Tongue (tissue), 3 donors: ENCODE measurements at places on chromosomes 3 and 15.

DNA sequence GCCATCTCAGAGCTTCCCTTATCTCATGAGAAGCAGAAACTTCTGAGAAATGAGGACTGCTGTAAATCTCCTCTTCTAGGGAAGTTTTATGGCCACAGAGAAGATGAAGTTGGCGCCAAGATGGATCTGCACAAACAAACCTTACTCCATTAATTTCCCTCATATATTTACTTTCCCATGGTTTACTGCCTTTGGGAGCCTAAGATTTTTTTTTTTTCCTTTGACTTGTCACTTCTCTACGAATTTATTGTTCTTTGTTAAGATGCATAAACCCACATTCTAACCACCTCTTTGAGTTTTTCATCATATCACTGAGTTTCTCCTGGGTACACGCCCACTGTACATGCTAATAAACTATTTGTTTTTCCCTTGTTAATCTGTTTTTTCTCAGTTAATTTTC lies 21.5 kb upstream of the NPTN start:
- DNase-seq, result no peak

- no peak for DNase-seq
Observed at GRCh38 chr3:193831495-193832455, 238.8 kb downstream of the OPA1 start.

DNA sequence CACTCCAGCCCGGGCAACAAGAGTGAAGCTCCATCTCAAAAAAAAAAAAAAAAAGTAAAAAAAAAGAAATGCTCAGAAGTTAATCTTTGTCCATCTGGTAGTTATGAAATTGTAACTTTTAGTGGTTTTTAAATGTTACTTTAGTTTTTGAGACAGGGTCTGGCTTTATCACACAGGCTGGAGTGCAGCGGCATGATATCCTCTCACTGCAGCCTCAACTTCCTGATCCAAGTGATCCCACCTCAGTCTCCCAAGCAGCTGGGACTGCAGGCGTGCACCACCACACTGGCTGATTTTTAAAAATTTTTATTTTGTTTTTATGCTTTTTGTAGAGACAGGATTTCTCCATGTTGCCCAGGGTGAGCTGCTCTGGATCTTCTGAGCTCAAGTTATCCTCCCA lies 1.3 kb downstream of the RNU5B-1 start:
- no peak for DNase-seq

DNA sequence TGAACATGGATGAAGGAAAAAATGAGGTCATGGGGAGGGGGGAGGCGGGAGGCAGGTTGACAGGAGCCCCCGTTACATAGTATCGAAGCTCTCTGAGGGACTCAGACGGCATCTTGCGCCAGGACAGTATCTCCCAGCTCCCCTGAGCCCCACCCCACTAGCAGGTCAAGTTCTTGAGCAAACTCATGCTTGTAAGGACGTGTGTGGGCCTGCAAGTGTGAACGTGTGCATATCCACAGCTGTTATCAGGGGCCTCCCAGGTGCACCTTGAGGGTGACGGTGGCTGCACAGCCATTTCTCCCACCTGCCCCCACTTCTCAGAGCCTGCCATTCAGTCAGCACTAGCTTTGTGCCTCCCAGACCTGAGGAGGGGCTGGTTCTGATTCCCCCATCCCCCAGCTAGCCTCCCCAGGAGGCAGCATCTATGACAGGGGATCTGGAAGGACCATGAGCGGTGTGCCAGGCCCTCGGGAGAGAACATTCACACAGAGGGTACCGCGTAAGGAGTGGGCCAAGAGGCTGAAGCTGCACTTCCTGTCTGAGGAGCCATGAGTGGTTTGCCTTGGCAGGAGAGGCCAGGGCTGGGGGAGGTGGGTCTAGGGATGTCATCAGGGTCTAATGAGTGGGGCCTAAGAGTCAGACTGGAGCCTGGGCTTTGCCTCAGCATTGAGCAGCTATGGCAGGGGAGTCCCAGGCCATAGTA lies 2.9 kb downstream of the SEMA3F start:
- peak; percentile 55 for DNase-seq

GRCh38 chr15:90645873-90646575 lies 71.1 kb upstream of the BLM start:
- no peak for DNase-seq

DNA sequence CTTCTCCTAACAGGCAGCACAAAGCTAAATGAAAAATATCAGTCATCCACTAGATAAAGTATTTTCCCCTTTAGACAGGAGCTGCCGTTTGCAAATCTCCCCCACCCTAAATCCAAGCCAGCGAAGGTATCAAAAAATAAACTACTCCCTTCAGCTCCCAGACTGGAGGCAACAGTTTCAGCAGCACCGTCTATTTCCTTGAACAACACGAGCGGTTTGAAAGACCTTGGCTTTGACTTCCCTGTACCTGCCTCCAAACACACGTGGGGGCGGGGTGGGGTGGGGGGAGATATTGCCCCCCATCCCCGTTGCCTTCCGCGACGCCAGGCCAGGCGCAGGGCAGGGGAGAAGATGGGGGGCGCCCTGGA lies 832 bp upstream of the CACNA1D start:
- DNase-seq, result no peak

DNA sequence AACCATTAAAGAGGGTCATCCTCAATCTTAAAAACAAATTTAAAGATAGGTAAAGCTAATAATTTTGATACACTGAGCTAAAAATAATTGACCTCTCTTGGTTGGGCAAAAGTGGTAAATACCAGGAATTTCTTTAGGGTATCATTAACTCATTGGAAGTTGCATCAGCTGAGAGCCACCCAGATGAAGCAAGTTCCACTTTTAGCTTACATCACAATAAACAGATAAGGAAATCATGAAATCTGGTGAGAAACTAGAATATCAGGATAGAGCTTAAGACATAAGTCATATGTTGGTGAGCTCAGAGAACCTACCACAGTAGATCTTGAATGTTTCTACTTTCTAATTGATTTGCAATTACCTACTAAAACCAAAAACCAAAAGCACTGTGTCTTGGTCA lies 97.4 kb upstream of the SLC2A2 start:
- no peak for DNase-seq

DNA sequence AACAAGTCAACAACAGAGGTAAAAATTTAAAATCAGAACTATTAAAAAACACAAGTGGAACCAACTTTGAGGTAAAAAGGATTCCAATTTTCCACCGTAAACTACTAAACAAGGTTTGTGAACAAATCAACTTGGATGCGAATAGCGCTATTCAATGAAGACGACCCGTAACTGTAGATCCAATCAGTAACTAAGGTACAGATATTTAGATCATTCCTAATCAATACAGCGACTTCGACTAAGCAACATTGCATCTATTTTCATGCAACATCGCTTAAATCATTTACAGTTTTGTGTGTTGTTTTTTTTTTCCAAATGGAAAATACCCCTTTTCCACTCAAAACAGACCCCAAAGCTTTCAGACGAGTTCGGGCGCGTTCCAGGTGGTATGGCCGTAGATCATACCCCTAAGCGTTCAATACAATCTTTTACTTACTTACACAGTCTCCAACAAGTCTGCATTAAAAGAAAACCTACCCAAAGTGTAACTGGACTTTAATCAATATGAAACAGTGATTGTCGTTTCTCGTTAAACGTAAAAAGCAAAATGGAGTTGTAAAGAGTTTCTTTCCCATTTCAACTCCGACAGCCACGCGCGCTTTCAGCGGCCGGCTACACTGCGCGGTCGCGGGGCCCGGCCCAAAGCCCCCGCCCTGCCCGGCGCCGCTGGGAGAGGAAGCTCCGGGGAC lies 786 bp downstream of the RHOA start:
- peak; percentile 58 for DNase-seq

GRCh38 chr3:129343643-129344360 lies 65.1 kb downstream of the HMCES start:
- peak; percentile 31 for DNase-seq
